ENCODE measurements at places on chromosomes 4 and X. TPM values are rescaled to one million over a fixed set of nuclear protein-coding genes. Genes with fewer than 3 reads are reported as not detected.

- DNase-seq: no peak
Observed at GRCh38 chrX:151938172-151938571, 25.5 kb downstream of the MAGEA4 start.

- DNase-seq: no peak
Observed at GRCh38 chr4:152138451-152138850, 377.6 kb upstream of the GATB start.

Gene USP26
- total RNA-seq: not detected

Gene BCLAF3
- total RNA-seq: 7.0 TPM

Gene SATL1
- total RNA-seq: not detected

Gene FAM13A
- total RNA-seq: 9.8 TPM

Gene TRPC5OS
- total RNA-seq: not detected

GRCh38 chr4:81335122-81335912, 120.3 kb upstream of the PRKG2 start:
- DNase-seq: no peak

GRCh38 chrX:317424-318067, 1.1 kb downstream of the GTPBP6 start:
- DNase-seq: peak; percentile 24

Gene ARX
- total RNA-seq: 0.03 TPM

DNA sequence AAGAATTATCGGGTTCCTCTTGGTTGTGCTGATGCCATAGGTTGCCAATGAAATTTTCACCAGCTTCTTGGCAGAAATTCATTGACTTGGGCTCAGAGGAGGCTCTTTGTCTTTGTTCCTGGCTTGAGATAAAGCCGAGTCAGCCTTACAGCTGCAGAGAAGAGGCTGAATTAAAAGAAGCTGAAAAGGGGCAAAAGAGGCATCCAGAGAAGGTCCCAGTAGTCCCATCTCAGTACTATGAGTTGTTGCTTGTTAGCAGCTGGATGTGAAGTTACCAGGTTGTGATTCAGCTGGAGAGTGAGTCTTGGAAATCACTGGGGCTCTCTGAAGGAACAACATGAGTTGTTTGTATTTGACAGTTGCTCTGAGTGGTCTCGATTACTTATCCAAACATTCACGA, 59.7 kb downstream of the SMAD1 start:
- no peak for DNase-seq

Gene MGARP
- total RNA-seq: 0.89 TPM

- DNase-seq: no peak
Observed at GRCh38 chr4:7998447-7998846, 58.8 kb upstream of the AFAP1 start.

DNA sequence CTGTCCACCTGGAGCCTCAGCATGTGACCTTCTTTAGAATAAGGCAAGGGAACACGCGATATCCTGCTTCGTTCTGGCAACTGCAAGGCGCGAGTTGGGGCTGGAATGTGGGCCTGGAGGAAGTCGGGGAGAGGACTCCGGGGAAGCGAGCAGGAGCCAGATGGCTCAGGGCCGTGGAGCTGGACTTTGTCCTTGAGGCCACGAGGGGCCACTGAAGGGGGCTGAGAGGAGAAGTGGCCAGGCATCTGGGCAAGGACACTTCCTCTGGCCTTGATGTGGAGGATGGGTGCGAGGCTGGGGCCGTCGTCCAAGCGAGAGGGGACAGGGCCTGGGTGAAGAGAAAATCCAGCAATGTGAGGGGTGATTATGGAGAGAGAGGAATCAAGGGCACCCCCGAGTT, 12.2 kb upstream of the DUSP9 start:
- DNase-seq: no peak

Gene FGFBP2
- not detected for total RNA-seq

- DNase-seq: peak; percentile 65
Observed at GRCh38 chr4:119517361-119518229, 111.0 kb downstream of the PDE5A start.

DNA sequence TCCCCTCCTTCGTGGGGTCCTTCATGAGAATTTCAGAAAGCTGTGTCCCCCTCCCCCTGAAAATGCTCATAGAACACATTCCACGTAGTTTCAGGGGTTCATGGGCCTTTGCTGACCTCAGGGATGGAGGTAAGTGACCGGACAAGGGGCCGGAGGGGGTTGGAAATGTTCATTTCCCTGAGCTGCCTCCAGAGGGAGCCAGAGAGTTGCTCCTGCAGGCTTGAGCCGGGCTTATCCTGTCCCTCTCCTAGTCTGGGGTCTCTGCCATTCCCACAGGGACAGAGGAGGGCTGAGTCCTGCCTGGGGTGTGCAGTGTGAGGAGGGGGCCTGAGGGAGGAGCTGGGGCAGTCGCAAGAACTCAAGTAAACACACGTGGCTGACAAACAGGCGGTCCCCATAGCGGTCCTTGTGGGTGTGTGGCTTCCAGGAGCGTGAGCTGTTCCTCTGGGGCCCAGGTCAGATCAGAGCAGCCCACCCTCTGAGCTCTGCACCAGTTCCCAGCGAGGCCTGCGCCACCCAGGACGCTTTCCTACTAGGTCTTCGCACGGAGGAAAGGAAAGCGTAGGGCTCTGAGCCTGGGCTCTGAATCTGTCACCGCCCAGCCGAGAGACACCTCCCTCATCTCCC, 62.5 kb downstream of the WFS1 start:
- DNase-seq: peak; percentile 47

- no peak for DNase-seq
Observed at GRCh38 chrX:153538424-153538823, 21.0 kb downstream of the ATP2B3 start.

Gene PROM1
- total RNA-seq: 0.02 TPM

Gene GDPD2
- total RNA-seq: 0.12 TPM

- no peak for DNase-seq
Observed at GRCh38 chr4:162957521-162958143, 209.1 kb downstream of the NAF1 start.

DNA sequence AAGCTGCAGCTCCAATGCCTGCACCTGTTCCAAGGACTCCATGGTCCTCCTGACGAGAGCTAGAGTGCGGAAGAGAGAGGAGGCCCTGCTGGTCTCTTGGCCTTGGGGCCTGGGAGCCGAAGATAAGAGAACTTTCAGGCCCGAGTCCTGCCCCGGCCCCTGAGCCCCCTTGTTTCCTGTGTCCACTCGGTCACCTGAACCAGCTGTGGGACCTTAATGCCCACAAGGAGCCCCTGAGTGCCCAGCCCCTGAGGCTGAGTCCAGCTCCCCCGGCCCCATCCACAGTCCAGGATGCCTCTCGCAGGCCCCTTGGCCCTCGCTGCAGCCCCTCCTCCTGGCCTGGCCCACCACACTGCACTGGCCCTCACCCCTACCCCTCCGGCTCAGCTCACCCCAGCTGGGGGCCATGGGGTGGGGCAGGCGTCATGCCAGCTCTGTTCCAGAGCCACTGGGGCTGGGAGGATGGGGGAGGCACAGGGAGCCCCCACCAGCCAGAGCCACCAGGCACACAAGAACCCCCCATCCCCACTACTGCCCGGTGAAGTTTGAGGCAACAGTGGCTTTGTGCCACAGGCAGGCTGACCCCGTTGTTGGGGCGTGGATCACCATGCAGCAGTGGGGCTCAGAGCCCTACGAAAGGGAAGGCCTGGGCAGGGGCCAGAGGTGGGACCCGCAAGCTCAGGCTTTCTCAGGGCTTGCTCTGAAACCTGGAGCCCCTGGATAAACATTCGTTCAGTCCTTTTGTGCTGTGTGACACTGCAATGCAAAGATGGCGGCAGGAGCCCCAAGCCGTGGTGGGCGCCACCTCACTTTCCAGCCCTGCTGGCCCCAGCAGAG, 14.1 kb downstream of the NAT8L start:
- DNase-seq: no peak

Gene HTN1
- total RNA-seq: not detected

Gene AMOT
- total RNA-seq: 3.2 TPM

Gene ASMT
- not detected for total RNA-seq

GRCh38 chr4:138953961-138954371, 61.6 kb upstream of the NOCT start:
- DNase-seq: peak; percentile 91

- DNase-seq: no peak
Observed at GRCh38 chr4:143282211-143282707, 54.4 kb upstream of the GAB1 start.

DNA sequence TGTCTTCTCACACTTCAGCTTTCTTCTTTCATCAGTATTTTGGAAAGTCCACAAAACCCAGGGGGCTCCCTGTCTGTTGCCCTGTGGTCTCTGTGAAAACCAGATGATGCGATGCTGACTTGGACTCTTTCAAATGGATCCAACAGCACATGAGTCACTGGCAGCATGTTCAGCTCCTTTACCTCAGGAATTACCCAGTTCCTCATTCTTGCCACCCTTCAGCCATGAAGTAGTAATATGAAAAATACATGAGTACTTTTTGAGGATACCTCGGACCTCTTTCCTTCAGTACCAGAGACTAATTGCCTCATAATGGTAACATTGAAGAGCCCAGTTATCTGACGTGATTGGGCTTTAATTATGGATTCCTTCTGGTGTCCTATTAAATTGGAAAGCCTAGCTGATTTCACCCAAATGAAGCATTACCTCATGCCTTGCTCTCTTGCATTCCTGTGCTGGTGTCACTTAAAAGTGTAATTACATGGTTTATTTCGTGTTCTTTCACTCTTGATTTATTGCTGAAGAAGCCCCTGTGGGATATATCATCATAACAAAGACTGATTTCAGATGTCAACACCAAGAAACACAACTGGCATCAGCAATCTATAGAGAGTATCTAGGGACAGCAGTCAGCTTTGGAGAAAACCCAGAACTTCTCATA, 63.4 kb downstream of the NFKB1 start:
- DNase-seq: peak; percentile 19

Gene CYSLTR1
- not detected for total RNA-seq
